Activated CD4-positive, alpha-beta T cell treated with anti-CD3 and anti-CD28 coated beads for 24 hours (primary cell): ENCODE measurements at places on chromosomes 5 and 9.

DNA sequence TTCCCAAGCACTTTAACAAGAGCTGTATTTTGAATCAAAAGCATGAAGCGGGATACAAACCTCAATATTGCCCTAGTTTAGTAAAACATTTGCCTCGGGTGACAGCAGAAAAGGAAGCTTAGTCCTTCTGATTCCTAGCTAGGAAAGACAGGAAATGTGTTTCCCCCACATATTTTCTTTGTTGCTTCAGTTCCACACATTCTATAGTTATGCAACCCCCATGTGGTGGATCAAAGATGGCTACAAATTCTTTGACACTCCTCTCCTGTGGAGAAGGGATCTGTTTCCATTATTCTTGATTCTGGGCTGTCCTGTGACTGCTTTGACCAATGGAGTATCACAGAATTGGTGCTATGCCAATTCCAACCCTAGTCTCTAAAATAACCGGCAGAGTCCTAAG lies 89.1 kb upstream of the SLC30A5 start:
- no peak for DNase-seq

DNA sequence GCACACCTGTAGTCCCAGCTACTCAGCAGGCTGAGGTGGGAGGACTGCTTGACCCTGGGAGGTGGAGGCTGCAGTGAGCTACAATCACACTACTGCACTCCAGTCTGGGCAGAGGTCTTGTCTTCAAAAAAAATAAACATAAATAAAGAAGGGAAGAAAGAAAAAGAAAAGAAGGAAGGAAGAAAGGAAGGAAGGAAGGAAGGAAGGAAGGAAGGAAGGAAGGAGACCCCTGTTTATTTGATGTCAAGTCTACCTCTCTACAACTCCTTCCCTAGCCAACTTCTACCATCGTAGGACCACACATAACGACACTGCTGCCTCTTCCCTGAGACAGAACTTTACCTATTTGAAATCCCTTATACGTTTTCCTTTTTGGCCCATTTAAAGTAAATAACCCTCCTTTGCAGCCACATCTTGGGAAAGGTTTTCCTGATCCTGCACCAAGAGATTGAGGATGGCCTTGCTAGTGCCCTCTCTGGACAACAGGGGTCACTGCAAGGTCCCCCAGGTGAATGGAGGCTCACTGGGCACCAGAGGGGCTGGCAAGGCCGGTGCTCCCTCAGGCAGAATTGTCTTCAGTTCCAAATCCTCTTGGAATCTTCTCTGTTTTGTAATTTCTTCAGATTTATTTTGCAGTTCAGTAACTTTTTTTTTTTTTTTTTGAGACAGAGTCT lies 10.5 kb downstream of the RPS14 start:
- DNase-seq: no peak

GRCh38 chr9:103168254-103168653 lies 173.1 kb downstream of the CYLC2 start:
- DNase-seq: no peak

DNA sequence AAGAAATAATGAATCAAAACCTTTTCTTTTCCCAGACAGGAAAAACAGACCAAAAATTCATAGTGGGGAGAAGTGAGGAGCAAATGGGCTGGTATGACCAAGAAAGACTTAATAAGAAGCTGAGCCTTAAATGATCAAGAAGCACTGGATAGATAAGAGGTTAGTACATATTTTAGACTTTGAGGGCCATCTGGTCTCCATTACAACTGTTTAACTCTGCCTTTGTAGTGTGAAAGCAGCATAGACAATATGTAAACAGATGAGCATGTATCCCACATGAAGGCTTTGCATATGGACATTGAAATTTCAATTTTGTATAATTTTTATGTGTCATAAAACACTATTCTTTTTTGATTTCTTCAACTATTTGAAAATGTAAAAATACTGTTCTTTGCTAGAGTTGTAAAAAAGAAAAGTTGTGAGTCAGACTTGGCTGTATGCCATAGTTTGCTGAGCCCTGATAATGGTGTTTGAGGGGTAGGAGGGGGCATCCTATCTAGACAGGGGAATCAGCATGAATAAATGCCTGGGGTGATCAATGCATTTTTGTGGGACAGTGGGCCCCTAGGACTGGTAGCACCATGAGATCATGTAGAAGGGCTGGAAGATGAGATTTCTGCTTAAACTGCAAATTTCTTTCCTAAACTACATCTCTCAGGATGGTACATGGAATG lies 91.8 kb upstream of the GPR151 start:
- no peak for DNase-seq

DNA sequence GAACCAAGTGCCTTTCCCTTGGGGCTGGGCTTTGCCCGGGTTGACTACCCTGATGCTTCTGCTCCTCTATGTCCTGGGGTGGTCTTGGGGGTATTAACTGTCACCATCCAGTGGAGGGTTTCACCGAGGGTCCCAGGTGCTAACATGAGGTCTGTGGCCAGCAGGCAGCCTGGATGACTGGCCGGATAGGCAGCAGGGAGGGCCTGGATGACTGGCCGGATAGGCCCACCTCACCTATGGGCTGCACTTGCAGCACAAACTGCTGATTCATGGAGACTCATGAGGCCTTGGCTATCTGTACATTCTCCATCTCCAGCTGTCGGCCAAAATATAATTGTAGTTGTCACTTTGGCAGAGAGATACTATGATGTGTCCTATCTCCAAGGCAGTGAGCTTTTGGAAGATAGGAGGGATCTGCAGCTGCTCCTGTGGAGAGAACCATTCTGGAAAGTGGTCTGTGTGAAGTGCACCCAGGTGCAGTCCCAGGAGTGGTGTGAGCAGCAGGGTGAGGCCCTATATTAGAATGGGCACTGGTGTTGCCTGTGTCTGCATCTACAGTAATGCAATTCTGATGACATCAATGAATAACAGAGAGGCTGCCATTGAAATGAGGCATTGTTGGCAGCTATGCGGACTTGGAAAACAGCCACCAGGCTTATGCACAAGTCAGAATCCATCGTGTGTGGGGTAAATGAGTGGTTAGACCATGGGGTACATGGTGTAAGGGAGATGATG lies 26.3 kb upstream of the CDKN2AIPNL start:
- no peak for DNase-seq

- no peak for DNase-seq
Observed at GRCh38 chr5:14201325-14202045, 58.3 kb downstream of the TRIO start.

DNA sequence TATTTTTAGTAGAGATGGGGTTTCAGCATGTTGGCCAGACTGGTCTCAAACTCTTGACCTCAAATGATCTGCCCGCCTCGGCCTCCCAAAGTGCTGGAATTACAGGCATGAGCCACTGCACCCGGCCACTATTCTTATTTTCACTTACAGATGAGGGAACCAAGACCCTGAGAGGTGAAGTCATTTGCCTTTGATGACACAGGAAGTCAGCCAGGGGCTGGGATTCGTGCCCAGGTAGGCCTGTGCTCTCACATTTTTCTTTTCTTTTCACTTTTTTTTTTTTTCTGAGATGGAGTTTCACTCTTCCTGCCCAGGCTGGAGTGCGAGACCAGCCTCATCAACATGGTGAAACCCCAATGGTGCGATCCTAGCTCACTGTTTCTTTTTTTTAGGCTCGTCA lies 22.2 kb downstream of the ENG start:
- DNase-seq: no peak

GRCh38 chr5:136098176-136098575 lies 34.5 kb upstream of the SMAD5 start:
- no peak for DNase-seq

GRCh38 chr9:37215381-37215780 lies 95.0 kb downstream of the ZCCHC7 start:
- DNase-seq: no peak

- no peak for DNase-seq
Observed at GRCh38 chr9:26723486-26723885, 169.1 kb downstream of the CAAP1 start.

- no peak for DNase-seq
Observed at GRCh38 chr9:88898039-88898720, 93.1 kb upstream of the S1PR3 start.

- DNase-seq: no peak
Observed at GRCh38 chr9:15160673-15161072, 146.3 kb downstream of the TTC39B start.

- no peak for DNase-seq
Observed at GRCh38 chr5:139895647-139896046, 100.0 kb downstream of the PSD2 start.

GRCh38 chr9:129328355-129329042 lies 150.4 kb upstream of the IER5L start:
- DNase-seq: no peak

DNA sequence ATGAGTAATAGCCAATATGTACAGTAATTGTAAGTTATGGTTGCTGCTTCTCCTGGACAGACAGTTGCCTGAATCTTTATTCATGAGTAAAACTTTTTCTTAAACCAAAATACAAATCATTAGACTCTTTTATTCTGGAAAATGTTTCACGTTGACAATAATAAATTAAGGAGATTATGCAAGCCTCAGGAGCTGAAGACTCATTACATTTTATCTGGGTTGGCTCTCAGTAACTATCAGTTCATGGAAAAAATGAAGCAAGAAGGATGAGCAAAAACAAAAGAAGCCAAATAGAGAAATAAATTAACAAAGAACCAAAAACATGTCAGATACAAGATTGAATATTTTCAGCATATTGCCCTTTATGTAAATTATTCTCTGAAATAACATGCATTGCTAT lies 88.9 kb upstream of the PRR16 start:
- DNase-seq: no peak

DNA sequence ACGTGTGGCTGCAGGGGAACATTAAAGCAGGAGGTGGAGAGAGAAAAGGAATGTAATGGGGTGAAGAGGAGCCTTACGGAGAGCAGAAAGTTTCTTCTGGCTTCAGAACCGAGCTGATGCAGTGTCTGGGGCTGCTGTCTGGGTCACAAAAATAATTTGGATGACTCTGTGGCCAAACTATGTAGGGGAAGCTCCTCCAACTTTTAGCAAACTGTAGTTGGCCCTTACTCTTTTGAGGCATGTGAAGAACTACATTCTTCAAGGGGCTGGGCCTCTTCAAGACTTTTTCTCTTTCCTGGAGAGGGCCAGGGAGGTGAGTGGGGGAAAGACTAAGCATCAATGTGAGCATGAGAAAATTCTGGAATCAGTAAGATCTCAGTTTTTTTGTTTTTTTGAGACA lies 31.9 kb upstream of the SPARC start:
- no peak for DNase-seq

DNA sequence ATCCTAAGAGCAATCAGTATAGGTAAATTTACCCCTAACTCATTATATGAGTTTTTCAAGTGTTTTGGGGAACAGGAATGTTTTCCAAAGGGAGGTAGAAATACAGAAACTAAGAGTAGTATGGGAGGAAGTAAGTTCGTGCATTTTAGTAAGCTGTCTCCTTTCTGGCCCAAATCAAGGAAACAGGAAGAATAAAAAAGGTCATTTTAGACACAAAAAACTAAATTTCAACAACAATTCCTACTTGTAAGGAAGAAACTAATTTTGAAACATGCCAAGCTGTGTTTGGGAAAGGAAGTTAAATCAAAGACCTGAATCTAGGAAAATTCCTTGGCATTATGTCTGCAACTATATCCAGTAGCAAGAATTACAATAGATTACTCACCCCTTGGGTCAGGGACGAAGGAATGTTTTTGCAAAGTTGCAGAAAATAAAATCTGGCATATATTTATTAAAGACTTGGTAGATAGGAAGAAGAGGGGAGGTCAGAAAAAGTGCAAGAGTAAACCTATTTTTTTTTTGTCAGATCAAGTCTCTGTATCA lies 6.5 kb upstream of the RPS6 start:
- DNase-seq: no peak

DNA sequence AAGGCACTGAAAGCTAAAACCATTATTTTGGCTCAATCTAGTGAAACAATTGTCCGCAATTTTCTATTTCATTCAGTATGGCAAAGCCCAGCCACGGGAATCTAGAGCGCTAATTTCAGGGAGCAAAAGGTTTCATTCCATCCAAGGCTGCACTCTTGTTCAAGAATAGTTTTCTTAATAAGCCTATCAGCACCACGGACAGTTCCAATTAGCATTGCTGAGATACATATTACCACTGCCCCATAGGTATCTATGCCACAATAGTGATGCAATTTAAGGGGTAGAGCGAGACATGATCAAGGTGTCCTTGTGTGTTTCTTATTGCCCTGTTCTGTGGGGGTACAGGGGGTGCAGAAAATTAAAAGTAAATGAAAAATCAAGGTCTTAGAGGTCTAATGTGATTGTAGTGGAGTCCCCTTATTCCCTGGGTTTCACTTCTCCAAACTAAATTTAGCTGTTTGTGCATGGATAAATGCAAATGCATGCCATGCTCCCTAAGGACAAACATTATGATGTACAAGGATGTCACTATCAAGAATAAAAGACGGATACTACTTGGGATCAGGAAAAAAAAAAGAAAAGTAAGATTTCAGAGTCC lies 45.5 kb downstream of the SPOCK1 start:
- no peak for DNase-seq

GRCh38 chr9:120490888-120491595 lies 88.9 kb downstream of the CDK5RAP2 start:
- no peak for DNase-seq

- no peak for DNase-seq
Observed at GRCh38 chr9:95482621-95483020, 34.1 kb downstream of the PTCH1 start.

DNA sequence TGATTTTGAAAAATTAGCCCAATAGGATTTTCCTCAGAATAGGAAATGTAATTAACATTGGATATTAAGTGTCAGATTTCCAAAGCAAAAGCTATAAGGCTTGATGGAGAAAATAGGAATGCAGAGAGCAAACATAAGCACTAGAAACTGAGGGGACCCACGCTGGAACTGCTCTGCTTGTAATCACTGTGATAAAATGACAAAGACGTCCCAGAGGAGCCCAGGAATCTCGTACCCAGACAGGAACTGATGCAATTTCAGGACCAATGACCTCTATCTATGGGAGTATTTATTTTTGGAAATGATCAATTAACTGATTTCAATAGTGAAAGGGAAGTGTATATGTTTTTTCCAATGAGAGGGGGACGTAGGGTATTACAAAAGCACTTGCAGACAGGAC lies 714.5 kb upstream of the WWC1 start:
- DNase-seq: no peak

DNA sequence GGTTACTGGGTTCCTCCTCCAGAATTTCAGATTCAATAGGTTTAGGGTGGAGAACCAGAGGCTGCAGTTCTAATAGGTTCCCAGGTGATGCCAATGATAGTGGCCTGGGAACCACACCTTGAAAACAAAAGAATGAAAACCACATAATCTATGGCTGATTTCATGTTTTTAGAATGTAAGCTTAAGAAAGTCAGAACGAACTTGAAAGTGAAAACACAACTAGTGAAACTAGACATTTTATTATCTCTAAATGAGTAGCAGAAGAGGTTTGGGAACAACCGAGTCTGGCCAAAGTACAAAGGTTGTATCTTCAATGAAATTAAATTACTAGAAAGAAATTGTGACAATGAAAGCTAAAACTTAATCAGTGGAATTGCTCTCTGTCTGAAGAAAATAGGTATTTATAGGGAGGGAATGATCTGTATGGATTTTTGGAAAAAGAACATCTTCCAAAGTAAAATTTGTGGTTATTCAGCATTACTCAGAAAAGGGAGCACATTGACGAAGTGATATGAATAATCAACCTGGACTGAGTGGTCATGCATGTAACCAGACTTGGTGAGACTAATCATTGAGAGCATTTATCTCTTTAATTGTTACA lies 24.9 kb upstream of the CEP120 start:
- no peak for DNase-seq
